ENCODE measurements at places on chromosomes 4 and X.

- no peak for DNase-seq
Observed at GRCh38 chrX:97399400-97399799, 515.7 kb downstream of the RPA4 start.

DNA sequence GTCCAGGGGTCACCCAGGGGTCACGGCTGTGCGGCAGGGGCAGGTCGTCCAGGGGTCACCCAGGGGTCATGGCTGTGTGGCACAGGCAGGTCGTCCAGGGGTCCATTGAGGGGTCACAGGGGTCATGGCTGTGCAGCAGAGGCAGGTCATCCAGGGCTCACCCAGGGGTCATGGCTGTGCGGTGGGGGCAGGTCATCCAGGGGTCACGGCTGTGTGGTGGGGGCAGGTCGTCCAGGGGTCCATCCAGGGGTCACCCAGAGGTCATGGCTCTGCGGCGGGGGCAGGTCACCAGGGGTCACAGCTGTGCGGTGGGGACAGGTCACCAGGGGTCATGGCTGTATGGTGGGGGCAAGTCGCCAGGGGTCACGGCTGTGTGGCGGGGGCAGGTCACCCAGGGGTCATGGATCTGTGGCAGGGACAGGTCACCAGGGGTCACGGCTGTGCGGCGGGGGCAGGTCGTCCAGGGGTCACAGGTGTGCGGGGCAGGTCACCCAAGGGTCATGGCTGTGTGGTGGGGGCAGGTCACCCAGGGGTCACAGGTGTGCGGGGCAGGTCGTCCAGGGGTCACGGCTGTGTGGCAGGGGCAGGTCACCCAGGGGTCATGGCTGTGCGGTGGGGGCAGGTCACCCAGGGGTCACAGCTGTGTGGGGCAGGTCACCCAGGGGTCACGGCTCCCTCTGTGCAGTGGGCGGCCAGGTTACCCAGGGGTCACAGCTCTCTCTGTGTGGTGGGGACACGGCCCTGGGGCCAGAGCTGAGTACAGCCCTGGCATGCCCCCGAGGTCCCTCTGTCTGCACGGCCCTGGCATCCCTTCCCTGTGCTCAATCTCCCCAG lies 16.0 kb downstream of the ATP5ME start:
- no peak for DNase-seq

- DNase-seq = no peak
Observed at GRCh38 chrX:23374291-23374690, 39.6 kb downstream of the PTCHD1 start.

DNA sequence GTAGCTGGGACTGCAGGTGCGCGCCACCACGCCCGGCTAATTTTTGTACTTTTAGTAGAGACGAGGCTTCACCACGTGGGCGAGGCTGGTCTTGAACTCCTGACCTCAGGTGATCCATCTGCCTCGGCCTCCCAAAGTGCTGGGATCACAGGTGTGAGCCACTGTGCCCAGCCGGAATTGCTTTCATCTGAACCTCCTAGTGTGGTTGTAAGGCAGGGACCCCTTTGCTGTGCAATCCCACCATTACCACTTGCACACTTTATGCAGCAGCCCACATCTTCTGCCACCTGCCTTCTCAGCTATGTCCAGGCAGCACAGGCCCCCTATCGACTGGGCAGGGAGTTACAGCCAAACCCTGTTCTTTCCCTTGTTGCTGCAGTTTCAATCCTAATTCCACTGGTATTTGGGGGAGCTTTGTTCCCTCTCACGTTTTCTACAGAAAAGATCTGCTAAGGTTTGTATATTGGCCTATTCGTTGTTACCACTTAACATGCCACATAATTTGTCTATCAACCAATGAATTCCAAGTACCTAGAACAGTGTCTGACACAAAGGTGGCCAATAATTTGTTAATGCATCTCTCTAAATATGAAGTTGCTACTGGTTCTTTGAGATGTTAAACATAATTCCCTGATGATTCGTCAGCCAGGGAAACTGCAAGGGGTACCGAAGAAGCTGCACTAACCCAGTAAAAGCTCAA lies 6.5 kb downstream of the RPL39 start:
- DNase-seq = no peak

DNA sequence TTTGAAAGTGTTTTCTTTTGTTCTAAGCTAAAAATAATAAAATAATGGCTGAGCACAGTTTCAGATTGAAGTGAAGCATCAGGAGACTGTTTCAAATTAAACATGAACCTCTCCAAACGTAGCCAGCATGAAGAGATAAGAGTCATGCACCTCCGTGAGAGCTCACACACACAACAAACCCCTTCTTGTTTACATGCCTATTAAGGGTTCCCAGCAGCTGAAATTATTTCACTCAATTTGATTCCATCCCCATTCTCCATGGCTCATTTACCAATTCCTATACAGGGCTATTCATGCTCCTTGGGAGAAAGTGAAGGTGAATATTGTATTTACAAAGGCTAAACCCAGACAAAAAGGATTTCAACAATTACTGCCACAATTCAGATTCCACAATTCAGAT lies 954.1 kb upstream of the INTU start:
- no peak for DNase-seq

- no peak for DNase-seq
Observed at GRCh38 chr4:98642991-98643426, 15.4 kb downstream of the TSPAN5 start.

DNA sequence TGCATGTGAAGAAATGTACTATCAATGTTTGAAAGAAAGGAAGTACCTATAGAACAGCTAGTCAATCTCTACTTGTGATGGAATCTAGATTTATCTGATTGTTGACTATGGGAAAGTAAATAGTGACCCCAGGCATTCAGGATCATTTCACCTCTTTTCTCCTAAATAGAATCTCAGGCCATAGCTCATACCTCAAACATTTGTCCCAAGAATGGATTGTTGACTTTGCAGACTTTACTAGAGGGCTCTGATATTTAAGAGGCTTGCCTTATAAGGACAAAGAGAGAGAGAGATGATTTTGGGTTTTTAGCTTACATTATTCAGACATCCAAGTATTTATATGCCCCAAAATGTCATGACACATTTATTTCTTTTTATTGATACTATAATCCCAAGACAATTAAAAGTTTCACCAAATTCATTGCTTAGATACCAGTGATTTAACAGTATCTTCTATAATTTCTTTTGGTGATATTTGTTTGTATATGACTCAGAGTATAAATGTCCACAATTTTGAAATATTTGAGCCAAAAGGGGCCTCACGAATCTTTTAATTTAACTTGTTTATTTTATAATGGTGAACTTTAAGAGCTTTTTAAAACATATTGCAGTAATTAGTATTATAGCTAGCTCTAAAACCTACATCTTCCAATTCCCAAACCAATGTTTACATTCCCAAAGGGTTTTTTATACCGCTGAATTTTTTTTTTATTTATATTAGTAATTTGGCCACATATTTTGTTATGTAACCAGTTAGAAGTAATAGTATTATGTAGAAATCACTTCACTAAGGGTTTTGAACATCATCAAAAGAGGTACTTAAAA lies 614.1 kb downstream of the PCDH7 start:
- no peak for DNase-seq

GRCh38 chrX:3815896-3816664 lies 102.6 kb upstream of the PRKX start:
- DNase-seq = no peak

- DNase-seq = no peak
Observed at GRCh38 chrX:133380711-133381619, 34.3 kb downstream of the GPC4 start.

Measured in cortex of kidney (tissue), 1 donor.